Activated gamma-delta T cell (primary cell): ENCODE measurements at places on chromosomes 16 and 17.

DNA sequence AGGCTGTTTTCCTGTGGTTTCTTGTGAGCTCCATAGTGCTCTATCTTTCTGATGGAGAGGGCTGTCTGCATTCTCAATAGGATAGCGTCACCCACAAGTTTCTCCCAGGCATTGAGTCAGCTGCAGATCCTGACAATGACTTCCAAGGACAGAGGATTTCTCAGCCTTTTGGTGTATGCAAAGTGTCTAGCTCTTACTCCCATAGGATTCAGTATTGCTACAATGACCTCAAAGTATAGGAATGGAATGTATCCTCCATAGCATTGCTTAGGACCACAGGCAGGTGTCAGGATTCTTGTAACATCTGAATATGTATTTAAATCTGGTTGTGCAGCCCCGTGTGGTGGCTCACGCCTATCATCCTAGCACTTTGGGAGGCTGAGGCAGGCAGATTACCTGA lies 32.3 kb downstream of the SMIM36 start:
- no peak for DNase-seq

GRCh38 chr17:40355804-40356758 lies 8.5 kb downstream of the GJD3 start:
- DNase-seq = no peak

DNA sequence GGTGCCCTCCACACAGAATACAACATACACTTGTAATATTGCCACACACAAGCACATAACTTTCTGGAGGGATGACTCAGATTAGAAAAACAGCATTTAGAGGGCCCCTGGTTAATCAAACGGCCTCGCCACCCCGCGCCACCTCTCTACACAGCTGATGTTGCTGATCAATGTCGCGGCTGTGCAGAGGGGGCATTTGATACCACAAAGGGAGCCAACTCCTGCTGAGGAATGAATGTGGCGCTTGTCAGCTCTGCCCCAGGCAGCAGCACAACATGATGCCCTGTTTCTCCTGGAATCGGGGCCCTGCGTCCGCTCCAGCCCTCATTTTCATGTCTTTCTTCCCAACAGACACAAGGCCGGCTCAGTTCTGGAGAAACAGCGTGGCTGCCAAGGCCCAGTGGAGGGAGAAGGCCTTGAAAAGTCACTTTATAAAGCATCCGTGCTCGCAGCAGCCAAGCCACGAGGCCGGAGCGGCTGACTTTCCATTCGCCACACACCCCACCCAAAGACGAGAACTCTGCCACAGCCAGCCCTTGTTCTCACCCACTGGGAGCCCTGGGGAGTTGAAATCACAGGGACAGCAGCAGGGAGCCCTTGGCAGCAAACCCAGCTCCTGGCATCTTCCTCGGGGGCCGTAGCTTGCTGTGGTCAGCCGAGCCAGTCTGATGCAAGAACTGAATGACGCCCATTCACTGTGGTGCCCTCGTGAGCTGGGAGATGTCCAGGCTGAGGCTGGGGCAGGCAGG lies 65.6 kb downstream of the XYLT1 start:
- no peak for DNase-seq

- DNase-seq = no peak
Observed at GRCh38 chr17:35011671-35012216, 31.4 kb downstream of the LIG3 start.

- DNase-seq = no peak
Observed at GRCh38 chr16:69796285-69797118, 34.4 kb downstream of the WWP2 start.

- no peak for DNase-seq
Observed at GRCh38 chr17:74513987-74514631, 17.2 kb downstream of the CD300LB start.

GRCh38 chr17:72244494-72244893 lies 123.7 kb downstream of the SOX9 start:
- DNase-seq = no peak

- DNase-seq = no peak
Observed at GRCh38 chr16:1533443-1533951, at the start of gene TMEM204. TMEM204 (plus strand) TSS chr16:1533666; CDS start chr16:1534276, 610 bp downstream.

- DNase-seq = no peak
Observed at GRCh38 chr17:77892031-77892430, 66.5 kb upstream of the TNRC6C start.

DNA sequence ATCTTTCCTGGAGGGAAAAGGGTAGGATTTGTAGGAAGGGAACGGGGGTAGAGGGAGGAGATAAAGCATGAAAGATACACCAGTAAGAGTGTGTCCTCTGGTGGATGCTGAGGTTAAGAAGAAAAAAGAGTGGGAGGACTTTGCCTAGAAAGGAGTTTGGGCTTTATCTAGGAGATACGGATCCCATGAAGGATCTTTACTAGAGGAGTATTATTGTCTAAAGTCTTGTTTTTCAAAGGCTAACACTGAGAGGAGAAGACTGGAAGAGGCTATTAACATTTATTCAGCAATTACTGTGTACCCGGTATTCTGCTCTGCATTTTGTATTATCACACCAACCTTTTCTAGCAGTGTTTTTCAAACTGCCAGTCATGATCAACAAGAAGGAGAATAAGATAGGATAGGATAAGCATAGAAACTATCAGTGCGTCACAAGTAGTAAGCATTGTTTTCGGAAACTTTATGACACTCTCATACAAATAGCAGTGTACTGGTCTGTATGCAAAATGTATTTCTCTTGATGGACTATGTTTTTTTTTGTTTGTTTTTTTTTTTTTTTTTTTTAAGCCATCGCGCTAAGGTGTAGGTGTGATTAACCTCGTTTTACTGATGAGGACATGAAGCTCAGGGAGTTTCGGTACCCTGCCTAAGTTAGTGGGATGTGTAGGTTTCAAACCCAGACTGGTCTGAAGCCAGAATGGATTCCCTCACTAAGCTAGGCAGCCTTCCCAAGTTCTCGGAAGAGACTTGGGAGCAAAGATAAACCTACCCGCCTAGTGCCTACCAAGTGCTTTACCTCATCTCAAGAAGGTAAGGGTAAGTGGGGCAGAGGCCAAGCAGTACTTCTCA lies 1.3 kb upstream of the SP2 start:
- DNase-seq = no peak
